IPS DF 19.7 (cell line): ENCODE measurements at places on chromosomes 2 and 18.

- DNase-seq, result peak; percentile 90
Measured at GRCh38 chr18:62751341-62751821, 36.0 kb downstream of the PHLPP1 start.

GRCh38 chr2:68365087-68365486 lies at the start of gene PLEK:
TSS of gene PLEK (plus strand) at chr2:68365282. CDS start at chr2:68365352, 70 bp downstream.
- DNase-seq, result no peak

- DNase-seq, result no peak
Measured at GRCh38 chr2:100408104-100408503, 9.4 kb downstream of the CHST10 start.

GRCh38 chr18:31098878-31099277 lies 3.3 kb downstream of the DSC2 start:
- no peak for DNase-seq

- DNase-seq, result no peak
Measured at GRCh38 chr2:159774370-159774990, 23.5 kb downstream of the CD302 start.

GRCh38 chr2:142940606-142941223 lies 63.3 kb downstream of the KYNU start:
- no peak for DNase-seq

GRCh38 chr18:71597219-71597618 lies 946.9 kb downstream of the CBLN2 start:
- DNase-seq, result no peak

DNA sequence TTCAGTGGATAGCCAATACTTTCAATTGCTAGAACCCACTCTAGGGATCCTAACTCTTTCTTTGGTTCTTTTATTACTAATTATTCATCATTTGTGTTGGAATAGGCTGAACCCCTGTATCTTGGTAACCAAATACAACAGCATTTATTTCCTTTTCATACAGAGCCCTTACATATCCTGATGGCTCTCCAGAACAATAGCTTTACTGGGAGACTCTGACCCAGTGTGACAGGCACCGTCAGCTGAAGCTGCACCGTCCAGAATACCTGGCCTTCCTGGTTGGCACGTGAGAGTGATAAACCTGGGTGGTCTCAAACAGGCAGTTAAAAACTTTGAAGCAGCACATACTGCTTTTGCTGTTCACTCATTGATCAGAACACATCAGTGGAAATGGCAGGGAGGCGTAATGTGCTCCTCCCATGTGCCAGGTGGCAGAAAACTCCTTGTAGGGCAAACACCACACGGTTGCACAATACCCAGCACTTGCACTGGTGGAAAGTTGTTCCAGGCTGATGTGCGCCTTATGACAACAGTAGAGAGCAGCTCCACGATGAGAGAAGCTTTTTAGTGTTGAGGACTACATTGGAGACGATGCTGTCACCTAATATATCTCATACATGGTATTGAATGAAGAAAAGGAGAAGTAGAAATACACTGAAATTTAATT lies 456.2 kb downstream of the PARD3B start:
- no peak for DNase-seq

GRCh38 chr18:63192885-63193349 lies 126.7 kb downstream of the BCL2 start:
- no peak for DNase-seq

DNA sequence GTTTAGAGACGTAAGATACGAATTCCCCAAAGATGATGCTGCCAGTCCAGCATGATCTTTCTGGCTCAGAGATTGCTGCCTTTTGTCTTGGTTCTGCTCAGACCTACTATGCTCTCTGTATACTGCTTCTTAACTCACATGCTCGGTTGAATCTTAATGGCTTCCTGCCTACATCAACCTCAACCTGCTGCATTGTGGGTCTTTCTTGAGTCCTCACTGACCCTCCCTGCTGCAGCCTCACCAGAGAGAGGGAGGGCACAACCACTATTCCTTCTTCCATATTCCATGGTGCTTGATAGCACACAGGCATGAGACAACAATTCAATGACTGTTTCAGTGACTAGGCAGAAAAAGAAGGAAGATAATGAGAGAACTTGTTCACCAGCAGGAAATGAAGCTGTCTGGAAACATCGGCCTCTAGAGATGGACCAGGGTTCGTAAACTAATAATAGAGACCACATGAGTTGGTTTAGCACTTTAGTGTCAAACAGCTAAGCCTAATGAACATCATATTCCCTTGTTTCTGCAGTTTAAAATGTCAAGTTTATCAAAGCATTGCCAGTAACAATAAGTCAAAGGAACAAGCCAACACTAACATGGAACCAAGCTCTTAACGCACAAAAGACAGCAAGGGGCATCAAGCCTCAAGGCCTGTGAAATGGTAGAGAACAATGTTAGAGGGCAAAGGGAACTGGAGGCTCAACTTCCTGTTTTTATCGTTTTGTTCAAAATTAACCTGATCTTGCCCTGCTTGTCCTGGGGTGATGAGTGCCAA lies 333.9 kb downstream of the PDE11A start:
- DNase-seq, result no peak

DNA sequence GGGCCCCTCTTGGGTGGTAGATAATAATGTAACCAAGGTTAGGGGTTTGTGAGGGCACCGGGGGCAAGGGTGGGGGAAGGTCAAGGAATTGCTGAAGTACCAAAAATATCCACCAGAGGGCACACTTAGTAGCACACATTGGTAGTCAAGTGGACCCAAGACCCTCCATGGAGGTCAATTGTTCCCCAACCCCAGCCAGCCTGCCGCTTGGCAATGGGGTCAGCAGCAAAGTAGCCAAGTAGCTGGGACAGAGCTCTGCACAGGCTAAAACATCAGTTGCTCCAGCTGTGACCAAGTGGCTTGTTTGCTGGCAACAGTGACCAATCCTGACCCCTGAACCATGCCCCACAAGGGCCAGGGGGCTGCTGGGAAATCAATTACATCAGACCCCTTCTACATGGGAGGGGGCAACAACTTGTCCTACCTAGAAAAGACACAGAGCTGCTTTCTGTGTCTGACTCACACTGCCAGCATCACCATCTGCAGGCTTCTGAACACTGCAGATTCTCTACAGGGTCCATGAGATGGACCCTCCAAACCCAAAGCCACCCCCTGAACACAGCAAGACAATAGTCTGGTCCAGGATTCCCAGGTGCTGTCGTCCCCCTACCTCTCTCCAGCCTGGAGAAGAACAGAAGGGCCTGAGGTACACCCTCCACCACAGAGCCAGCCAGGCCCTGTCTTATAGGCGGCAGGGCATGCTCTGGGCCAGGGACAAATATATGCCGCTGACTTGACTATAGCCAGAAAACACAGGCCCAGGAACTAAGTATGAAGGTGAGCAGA lies 76.0 kb downstream of the EMX1 start:
- peak; percentile 40 for DNase-seq

DNA sequence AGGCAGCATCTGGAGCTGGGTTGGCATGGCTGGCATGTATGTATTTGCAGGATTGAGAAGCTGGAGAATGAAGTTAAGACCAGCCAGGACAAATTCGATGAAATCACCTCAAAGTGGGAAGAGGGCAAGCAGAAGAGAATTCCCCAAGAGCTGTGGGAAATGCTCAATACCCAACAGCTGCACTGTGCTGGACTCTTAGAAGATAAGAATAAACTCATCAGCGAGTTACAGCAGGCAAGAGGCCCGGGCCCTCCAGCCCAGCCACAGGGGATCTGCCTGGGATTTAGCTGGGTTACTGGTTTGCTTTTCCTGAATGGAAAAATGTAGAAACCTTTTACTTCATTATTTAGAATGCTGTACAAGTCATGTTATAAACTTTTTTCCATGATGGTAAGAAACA lies 22.5 kb downstream of the DRC1 start:
- no peak for DNase-seq
